ENCODE measurements at places on chromosomes 11 and 22. TPM values are rescaled to one million over a fixed set of nuclear protein-coding genes. Genes with fewer than 3 reads are reported as not detected.

DNA sequence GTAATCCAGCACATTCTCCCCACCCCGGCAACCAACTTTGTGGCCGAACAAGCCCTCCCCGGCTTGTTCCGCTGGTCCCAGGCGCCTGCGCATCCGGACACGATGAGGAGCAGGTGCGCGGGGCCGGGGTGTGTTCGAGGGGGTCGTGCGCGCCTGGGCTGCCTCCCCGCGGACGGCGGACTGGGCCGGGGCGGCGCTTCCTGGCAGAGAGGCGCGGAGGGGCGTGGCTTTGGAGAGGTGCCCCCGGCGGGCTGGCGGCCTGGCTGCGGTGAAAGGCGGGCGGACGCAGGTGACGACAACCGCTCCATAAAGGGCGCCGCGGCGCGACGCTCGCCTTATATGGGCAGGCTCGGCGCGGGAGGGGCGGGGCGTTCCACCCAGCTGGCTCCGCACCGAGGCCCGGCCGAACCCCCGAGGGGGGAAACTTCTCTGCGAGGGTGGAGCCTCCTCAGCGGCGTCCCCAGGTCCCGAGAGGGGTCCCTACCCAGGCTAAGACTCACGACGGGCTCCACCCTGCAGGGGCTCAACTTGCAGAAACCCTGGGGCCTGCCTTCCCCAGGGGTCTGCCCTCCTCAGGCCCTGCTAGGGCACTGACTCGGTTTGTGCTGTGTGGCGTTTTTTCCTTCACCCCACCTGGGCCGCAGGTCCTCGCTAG, 26.4 kb downstream of the TXN2 start:
- peak; percentile 96 for DNase-seq
- peaks cover 45% of the 10 kb centered on the region for H3K4me1 ChIP-seq
- H3K4me3 ChIP-seq: peak overlapping the region; percentile 71
- H3K36me3 ChIP-seq: no peaks in the 10 kb centered on the region

DNA sequence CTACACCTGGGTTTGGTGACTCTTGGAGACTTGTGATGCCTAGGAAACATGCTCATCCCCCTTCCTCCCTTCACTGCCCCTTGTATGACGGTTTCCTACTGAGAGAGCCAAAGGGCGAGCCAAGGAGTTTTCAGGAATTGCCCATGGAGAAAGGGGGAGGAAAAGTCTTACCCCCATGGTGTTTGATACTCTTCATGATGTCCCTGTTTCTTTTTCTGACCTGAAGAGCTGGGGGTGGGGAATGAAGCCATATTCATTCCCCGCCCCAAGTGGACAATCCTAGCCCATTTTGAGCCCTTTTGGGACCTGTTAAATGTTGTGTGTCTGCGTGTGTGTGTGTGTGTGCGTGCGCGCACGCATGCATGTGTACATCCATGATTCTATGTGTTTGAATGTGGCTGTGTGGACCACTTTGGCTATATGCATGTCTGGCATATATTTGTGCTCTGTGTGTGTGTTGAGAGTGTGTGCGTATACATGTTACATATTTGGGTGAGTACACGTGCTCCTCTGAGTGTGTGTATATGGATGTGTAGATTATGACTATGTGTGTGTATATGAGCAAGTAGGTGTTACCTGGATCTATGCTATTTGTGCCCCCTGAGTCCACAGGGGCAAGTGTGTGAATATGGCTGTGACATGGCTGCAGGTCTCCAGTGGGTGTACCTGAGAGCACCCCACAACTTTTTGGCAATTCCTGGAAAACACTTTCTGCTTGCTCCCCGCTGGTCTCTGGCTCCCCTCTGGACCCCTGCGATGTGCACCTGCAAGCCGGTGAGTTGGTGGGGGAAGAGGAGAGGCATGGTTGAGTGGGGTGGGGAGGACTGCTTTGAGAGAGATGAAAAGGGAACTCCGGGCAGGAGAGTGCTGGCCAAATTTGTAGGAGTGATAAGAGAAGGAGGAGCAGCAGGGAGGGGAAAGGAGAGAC, 24.6 kb downstream of the OTOG start:
- H3K4me3 ChIP-seq: no peak overlapping the region
- no peaks in the 10 kb centered on the region for H3K36me3 ChIP-seq
- H3K4me1 ChIP-seq: peaks cover 2% of the 10 kb centered on the region
- no peak for DNase-seq
- H3K27me3 ChIP-seq: no peaks in the 10 kb centered on the region

- no peak for DNase-seq
- peaks cover 44% of the 10 kb centered on the region for H3K36me3 ChIP-seq
- no peaks in the 10 kb centered on the region for H3K4me1 ChIP-seq
- H3K27ac ChIP-seq: no peak overlapping the region
- no peak overlapping the region for H3K4me3 ChIP-seq
- no peaks in the 10 kb centered on the region for H3K27me3 ChIP-seq
Measured at GRCh38 chr22:31818481-31819392, 64.9 kb downstream of the DEPDC5 start.

GRCh38 chr22:45547731-45548130, 45.0 kb downstream of the FBLN1 start:
- no peaks in the 10 kb centered on the region for H3K4me1 ChIP-seq
- no peaks in the 10 kb centered on the region for H3K27me3 ChIP-seq
- DNase-seq: no peak
- H3K27ac ChIP-seq: no peak overlapping the region
- H3K4me3 ChIP-seq: no peak overlapping the region
- no peaks in the 10 kb centered on the region for H3K36me3 ChIP-seq

DNA sequence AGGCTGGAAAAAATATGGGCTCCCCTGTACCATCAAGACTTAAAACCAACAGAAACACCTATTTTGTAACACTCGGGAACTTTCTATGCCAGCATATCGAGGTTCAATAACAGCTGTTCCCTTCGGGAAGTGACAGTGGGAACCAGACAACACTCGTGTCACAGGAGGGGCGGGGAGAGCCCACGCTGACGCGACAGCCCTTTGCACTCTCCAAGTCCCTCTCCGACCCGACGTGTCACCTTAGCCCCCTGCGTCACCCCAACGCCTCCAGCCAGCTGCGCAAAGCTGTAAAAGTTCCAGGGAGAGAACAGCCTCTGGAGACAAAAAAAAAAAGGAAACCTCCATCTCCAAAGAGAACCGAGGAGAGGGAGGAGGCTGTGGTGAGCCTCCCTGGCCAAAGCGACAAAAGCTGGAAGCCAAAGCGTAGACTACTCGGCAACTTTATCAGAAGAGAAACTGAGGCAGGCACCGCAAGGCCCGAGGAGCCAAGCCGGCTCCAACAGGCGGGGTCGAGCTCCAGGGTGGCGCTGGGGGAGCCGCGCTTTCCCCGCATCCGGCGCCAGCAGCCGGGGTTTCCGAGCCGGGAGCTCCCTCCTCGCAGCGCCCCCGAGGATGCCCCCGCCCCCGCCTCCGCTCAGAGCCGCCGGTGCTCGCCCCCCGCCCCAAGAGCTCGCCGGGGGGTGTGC, 751 bp downstream of the ARFGAP3 start:
- peak; percentile 59 for DNase-seq
- peak overlapping the region; percentile 96 for H3K27ac ChIP-seq
- H3K4me1 ChIP-seq: peaks cover 18% of the 10 kb centered on the region
- no peaks in the 10 kb centered on the region for H3K36me3 ChIP-seq
- H3K27me3 ChIP-seq: no peaks in the 10 kb centered on the region
- peak overlapping the region; percentile 91 for H3K4me3 ChIP-seq

- no peak overlapping the region for H3K27ac ChIP-seq
- H3K36me3 ChIP-seq: no peaks in the 10 kb centered on the region
- DNase-seq: no peak
- H3K4me1 ChIP-seq: peaks cover 12% of the 10 kb centered on the region
Measured at GRCh38 chr22:29314537-29315285, 786 bp downstream of the RASL10A start.

GRCh38 chr11:104324276-104324675, 160.3 kb upstream of the PDGFD start:
- H3K4me3 ChIP-seq: no peak overlapping the region
- H3K27me3 ChIP-seq: no peaks in the 10 kb centered on the region
- H3K36me3 ChIP-seq: no peaks in the 10 kb centered on the region

DNA sequence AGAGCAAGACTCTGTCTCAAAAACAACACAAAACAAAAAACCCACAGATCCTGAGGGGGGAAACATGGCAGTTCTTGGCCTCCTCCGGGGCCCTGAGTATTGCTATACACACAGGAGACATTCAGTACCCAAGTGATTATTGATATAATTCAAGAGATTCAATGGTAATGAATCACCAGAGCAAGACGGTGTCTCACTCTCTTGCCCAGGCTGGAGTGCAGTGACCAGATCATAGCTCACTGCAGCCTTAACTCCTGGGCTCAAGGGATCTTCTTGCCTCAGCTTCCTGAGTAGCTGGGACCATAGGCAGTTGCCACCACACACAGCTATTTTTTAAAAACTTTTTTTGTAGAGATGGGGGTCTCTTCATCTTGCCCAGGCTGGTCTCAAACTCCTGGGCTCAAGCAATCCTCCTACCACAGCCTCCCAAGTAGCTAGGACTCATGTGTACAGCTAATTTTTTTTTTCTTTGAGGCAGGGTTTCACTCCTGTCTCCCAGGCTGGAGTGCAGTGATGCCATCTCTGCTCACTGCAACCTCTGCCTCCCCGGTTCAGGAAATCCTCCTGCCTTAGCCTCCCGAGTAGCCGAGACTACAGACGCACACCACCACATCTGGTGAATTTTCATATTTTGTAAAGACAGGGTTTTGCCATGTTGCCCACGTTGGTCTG, 21.8 kb upstream of the PIK3C2A start:
- DNase-seq: no peak
- H3K36me3 ChIP-seq: no peaks in the 10 kb centered on the region
- peaks cover 2% of the 10 kb centered on the region for H3K27me3 ChIP-seq
- H3K4me1 ChIP-seq: peaks cover 21% of the 10 kb centered on the region

DNA sequence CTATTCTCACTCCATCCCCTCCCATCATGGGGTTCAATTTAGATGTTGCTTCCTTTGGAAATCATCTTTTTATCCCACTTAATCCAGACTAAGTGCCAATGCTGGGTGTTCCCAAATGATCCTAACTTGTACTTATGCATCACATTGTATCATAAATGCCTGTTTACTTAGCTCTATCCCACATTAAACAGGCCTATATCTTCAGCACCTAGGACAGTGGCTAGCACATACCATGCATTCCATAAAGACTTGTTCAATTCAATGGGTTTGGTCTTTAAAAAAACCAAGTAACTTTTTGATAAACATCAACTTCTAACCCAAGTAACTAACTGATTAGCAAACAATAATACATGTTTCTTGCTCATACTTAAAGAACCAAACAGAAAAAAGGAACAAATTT, 40.6 kb downstream of the RSF1 start:
- peaks cover 39% of the 10 kb centered on the region for H3K4me1 ChIP-seq
- no peak overlapping the region for H3K27ac ChIP-seq
- H3K4me3 ChIP-seq: no peak overlapping the region
- H3K27me3 ChIP-seq: no peaks in the 10 kb centered on the region
- no peak for DNase-seq

DNA sequence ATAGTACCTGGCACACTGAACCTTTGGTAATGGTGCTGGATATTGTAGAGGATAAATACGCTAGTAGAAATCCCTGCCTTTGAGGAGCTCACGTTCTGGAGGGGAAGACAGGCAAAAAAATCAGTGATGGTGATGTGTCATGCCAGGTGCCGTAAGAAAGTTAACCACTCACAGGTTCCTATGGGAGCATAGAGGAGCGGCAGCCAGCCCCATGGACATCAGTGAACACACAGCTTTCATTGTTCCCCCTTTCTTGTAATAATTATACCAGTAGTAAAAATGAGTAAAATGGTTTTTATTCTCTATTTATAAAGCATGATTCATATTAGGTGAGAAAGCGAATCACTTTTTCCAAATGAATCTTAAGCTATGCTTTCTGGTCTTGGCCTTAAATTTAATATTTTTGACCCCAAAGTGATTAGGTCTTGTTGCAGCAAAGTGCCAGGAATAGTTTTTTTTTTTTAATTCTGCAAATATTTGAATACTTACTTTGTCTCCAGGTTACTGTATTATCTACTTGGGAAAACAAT, 57.9 kb downstream of the UVRAG start:
- no peak for DNase-seq
- peaks cover 1% of the 10 kb centered on the region for H3K27me3 ChIP-seq
- H3K4me1 ChIP-seq: peaks cover 8% of the 10 kb centered on the region
- no peaks in the 10 kb centered on the region for H3K36me3 ChIP-seq
- H3K4me3 ChIP-seq: no peak overlapping the region
- H3K27ac ChIP-seq: no peak overlapping the region

GRCh38 chr11:127624306-127624856, 623.8 kb upstream of the KIRREL3 start:
- no peaks in the 10 kb centered on the region for H3K36me3 ChIP-seq
- H3K4me1 ChIP-seq: no peaks in the 10 kb centered on the region
- H3K27me3 ChIP-seq: no peaks in the 10 kb centered on the region
- no peak overlapping the region for H3K4me3 ChIP-seq
- no peak for DNase-seq
- no peak overlapping the region for H3K27ac ChIP-seq

DNA sequence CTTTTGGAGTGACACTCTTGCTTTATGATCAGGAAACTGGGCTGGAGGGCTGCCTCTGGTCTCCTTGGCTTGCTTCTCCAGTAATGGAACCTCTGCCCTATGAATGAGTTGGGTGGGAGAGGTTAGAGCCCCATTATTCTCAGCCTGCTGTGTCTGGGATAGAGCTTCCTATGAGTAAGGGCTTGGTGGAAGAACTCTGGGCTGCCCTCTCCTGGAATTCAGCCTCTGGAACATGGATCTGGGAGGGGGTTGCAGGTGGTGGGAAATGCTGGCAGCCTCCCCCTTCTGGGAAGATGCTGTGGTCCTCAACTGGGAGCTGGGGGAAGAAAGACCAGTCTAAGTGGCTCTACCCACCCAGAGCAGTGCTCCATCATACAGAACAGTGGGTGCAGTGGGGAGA, 81.8 kb upstream of the SYN3 start:
- no peak for DNase-seq
- H3K27me3 ChIP-seq: peaks cover 5% of the 10 kb centered on the region
- no peak overlapping the region for H3K4me3 ChIP-seq
- H3K4me1 ChIP-seq: no peaks in the 10 kb centered on the region

GRCh38 chr11:116413301-116414242, 359.2 kb downstream of the BUD13 start:
- no peak overlapping the region for H3K4me3 ChIP-seq
- H3K27me3 ChIP-seq: no peaks in the 10 kb centered on the region
- no peak for DNase-seq
- no peaks in the 10 kb centered on the region for H3K4me1 ChIP-seq
- H3K36me3 ChIP-seq: no peaks in the 10 kb centered on the region
- H3K27ac ChIP-seq: no peak overlapping the region

GRCh38 chr11:36006556-36006955, 62.7 kb downstream of the LDLRAD3 start:
- H3K27ac ChIP-seq: no peak overlapping the region
- H3K36me3 ChIP-seq: no peaks in the 10 kb centered on the region
- DNase-seq: no peak
- H3K4me1 ChIP-seq: no peaks in the 10 kb centered on the region

- no peak overlapping the region for H3K4me3 ChIP-seq
- H3K27ac ChIP-seq: no peak overlapping the region
- H3K4me1 ChIP-seq: peaks cover 13% of the 10 kb centered on the region
- DNase-seq: no peak
- peaks cover 3% of the 10 kb centered on the region for H3K27me3 ChIP-seq
Measured at GRCh38 chr22:33886696-33887095, 33.6 kb downstream of the LARGE1 start.

GRCh38 chr22:20128902-20129746, 2.5 kb upstream of the ZDHHC8 start:
- DNase-seq: peak; percentile 17
- H3K4me1 ChIP-seq: peaks cover 17% of the 10 kb centered on the region
- H3K27me3 ChIP-seq: peaks cover 6% of the 10 kb centered on the region
- peaks cover 13% of the 10 kb centered on the region for H3K36me3 ChIP-seq
- no peak overlapping the region for H3K27ac ChIP-seq
- peak overlapping the region; percentile 14 for H3K4me3 ChIP-seq

Gene GAS2
- 2.4 TPM for polyA plus RNA-seq

Gene ASRGL1
- 11.2 TPM for polyA plus RNA-seq

Gene GGTLC2
- polyA plus RNA-seq: not detected

Gene HINFP
- 11.0 TPM for polyA plus RNA-seq

Gene KBTBD3
- polyA plus RNA-seq: 8.5 TPM

Gene SAA4
- not detected for polyA plus RNA-seq

Gene VPREB3
- 1.3 TPM for polyA plus RNA-seq

Gene PDGFD
- 58.2 TPM for polyA plus RNA-seq

Measured in immature natural killer cell (primary cell).